ENCODE measurements at places on chromosomes 2 and 18.

DNA sequence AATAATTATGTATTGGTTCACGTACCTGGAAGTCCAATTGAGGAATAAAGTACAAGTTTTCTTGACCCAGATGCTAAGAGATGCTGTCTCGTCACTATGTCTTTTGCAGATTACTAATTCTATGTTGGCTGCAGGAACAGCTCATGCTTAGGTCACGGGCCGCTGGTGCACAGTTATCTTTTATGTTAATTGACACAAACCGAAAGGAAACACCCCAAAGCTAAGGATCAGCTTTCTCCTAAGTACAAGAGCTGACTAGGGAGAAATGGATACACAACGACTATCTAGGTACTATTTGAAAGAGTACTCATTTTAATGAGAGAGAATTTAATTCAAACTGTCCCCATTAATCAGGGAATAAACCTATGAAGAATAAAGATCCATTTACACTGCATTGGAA is 217.7 kb upstream of the SLC35G4 start:
- DNase-seq, result no peak

DNA sequence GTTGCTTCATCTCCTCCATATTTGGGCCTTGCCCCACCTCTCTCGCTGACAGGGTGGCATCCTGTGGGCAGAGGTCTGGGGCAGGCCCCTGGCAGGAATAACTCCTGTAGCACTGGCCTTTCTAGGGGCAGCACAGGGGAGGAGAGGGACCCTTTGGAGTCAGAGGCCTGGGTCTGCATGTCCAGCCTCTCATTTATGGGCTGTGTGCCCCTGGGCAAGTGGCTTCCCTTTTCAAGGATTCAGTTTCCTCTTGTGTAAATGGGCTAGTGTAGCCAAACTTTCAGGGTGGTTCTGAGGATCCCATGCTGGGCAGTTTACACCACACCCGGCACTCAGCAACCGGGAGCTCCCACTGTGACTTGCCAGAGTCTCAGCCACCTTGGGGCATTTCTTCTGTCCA is 23.4 kb downstream of the ADRA2B start:
- DNase-seq, result no peak

DNA sequence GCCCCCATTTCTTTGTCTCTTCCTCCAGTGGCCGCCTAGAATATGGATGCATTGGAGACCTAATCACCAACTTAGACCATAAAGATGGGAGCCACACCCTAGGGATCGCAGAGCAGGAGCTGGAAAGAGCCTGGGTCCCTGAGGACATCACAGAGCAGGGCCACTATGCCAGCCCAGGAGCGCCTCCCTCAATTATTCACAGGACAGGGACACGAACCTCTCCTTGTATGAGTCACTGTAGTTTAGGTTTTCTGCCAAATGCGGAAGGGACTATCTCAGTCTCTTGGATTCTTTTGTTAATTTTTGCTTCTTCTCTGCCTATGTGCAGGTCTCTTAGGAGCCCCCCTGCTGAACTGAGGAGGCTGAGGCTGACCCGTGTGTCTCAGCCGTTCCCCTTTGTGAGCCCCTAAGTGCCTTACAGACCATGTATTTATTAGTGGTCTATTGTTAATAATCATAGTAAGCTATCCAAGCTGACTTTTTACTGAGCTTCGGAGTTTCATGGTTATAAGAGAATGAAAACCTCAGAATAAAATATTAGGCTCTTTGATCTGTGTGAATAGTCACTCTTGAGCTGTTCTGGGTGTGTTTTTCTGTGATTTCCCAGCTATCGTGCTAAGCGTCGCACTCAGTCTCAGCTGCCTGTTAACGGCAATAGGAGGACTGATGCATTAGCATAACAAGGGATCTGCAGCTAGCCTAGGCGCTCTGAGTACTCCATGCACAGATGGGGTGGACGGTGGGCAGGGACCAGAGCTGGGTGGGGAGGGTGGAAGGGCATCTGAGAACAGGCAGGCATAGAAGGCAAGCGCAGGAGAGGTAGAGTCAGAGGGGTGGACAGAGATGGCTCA is 12.7 kb upstream of the PTPN4 start:
- DNase-seq, result no peak

DNA sequence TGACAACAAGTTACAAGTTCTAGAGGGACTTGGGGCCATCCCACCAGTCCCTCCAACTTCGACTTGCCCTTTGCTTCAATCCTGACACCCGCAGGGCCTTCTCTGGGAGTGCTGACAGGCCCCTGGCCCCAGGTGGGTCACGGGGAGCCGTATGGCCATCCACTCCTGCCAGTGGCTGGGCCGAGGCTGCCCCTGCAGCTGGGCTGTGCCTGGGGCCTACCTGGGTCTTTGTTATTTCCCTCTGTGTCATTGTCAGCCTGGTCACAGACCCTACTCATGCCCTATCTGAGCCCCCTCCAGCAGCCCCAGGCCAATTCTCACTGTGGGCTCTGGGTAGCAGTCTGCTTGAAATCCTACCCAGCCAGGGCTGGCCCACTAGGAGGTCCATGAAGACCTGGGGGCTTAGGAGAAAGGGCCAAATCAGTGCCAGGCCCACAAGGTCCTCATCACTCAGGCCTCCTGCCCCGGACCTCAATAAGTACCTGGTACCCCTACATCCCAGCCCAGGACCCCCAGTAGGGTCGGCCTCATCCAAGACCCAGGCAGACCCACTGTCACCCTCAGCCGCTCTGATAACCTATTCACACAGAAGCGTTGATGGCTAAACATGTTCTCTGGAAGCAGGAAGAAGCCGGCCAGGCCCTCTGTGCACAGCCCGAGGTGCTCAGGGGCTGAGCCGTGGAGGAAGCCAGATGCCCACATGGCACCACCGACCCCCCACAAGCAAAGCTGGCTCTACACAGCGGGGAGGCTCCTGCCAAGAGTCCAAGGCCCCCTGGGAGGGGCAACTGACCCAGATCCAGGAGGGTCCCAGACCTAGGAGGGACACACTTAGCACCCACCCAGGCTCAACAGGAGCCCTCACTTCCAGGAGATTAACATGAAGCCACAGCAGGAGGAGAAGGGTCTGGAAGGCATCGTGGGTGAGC is 57.7 kb downstream of the BIN1 start:
- no peak for DNase-seq

DNA sequence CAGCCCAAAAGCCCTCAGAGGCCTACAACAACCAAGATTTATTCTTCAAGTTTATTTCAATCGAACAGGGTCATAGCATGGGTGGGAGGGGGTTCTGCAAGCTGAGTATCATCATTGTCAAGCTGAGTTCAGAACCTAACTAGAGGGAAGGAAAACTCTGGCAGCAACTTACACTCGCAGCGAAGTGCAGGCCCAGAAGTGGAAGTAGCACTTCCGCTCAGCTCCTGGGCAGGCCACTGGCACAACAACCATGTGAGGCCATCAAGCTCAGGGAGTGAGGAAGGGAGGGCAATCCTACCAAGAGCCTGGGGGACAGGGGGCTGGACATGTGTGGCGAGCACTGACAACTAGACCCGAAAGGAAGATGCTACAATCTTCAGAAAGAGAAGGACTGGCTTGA is 4.8 kb downstream of the UXS1 start:
- DNase-seq, result no peak

- no peak for DNase-seq
Measured at GRCh38 chr18:78424403-78425018, 555.1 kb upstream of the SALL3 start.

DNA sequence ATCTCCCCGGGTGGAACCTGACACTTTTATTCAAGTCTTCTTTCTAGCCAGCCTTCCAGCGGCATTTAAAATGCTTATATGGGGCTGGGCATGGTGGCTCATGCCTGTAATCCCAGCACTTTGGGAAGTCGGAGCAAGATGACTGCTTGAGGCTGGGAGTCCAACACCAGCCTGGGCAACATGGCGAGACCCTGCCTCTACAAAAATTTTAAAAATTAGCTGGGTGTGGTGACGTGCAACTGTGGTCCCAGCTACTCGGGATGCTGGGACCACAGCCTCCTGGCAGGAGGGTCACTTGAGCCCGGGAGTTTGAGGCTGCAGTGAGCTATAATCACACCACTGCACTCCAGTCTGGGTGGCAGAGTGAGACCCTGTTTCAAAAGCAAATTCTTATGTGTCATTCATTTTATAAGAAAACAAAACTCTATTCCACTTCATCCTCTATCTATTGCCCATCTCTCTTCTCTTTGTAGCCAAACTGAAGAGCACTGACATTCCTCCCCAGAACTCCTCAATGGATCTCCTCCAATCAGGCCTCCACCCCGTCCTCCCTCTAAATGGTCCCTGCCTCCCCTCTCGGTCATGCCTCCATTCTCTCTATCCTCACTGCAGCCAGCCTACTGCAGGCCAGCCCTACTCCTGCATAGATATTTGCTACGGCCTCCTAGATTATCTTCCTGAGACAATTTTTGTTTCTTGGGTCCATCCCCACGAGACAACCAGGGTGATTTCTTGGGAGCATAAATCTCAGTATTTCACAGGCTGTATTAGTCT is 18.0 kb upstream of the RHOB start:
- no peak for DNase-seq

DNA sequence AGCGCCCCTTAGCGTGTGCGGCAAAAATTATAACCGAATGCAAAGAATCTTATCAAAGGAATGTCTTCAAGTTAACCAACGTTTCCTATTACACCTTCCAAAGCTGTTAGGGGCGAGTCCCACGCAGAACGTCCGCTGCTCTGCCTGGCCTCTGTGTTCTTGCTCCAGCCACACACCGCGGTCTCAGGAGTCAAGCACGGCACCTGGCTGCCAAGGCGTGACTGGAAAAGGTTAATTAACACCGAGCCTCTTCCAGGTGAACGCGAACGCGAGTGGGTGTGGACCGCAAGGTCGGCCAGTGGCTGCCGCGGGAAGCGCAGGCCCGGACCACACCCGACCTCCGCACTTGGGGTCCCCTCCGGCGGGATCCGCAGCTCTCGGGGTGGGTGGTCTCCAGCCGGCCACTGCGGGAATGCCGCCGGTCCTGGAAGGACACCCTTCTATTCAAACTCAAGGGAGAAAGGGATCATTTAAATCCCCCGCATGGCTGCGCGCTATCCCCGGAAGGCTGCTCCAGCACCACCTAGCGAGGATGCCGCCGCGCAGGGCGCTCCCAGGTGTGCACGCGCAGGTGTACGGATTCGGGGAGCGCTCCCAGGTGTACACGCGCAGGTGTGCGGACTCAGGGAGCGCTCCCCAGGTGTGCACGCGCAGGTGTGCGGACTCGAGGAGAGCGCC is 830 bp downstream of the CYB5A start:
- no peak for DNase-seq

DNA sequence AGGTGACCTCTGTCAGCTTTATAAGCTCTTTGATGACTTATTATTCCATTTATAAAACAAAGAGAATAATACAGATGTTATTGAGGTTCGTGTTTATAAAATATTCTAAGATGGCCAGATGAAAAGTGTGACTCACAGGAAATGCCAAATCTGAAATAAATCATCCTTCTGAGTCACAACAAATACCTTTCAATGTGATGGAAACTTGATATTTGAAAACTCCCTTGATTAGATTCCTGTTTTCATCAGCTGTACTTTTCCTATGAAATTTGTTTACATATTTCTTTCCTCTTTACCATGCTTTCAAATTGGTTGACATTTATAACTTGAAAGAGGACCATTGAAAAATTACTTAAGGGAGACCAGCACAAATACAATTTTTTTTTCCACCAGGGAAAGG is 30.6 kb upstream of the PPP1R1C start:
- no peak for DNase-seq

DNA sequence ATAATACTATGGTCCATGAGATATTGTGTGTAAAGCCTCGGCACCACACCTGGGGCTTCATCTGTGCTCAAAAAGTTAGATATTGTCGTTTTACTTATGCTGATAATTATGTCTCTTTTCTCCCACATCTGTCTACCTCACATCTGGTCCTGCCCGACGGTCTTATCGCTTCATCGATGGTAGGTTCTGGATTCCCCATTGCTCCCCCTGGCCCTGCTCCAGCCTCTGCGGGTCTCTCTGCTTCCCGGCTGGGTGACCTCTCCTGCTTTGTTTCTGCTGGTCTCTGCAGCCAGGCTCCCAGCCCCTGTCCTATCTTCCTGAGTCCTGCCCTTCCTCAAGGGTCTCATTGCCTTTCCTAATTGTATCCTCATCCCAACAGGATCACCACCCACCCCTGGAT is 294.2 kb downstream of the NDUFA10 start:
- no peak for DNase-seq

GRCh38 chr18:28152354-28152753 is 24.6 kb downstream of the CDH2 start:
- DNase-seq, result no peak

DNA sequence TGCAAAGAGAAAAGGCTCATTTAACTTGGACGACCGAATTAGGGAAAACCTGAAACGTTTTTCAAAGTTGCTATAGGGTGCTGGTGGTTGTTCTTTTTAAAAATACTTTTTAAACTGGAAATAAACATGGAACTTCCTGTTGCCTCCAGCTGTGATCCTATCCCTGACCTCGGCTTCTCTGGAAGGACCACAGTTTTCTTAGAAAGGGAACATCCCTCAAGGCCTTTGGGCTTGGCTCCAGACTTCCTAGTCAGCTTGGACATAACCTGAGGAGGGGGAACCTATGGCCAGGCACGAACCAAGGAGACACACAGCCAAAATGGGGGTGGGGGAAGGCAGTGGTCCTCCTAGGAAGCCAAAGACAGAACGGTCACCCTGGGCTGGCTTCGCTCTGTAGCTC is 57.7 kb downstream of the CENPO start:
- no peak for DNase-seq

- DNase-seq, result peak; percentile 67
Measured at GRCh38 chr2:191115391-191115790, 35.4 kb downstream of the STAT4 start.

- peak; percentile 15 for DNase-seq
Measured at GRCh38 chr2:83342860-83343329, 1116.2 kb downstream of the SUCLG1 start.

GRCh38 chr2:218130377-218130776 is 4.5 kb downstream of the CXCR2 start:
- no peak for DNase-seq

GRCh38 chr2:114784890-114785583 is 342.6 kb downstream of the DPP10 start:
- no peak for DNase-seq

DNA sequence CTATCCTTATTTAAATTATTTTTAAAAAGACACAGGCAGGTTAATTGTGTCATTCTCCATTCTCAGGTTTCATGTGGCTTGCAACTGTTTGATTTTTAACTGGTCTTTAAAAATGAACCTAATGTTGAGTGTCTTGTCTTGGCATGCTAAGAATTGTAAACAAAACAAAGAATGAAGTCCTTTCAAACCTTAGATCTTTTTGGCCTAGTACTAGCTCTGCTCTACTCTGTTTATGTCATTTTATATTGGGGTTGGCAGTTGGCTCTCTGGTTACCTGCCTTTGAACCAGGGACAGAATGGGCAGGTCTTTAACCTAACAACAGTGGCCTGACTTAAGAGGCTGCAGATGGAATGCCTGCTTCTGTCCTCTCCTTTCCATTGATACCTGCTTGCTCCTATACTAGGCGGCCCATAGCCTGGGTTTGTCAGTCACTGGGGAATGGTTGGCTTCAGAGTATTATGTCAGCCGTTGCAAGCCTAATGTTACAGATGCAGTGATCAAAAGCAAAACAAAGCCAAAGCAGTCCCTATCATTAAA is 85.5 kb downstream of the MTA3 start:
- DNase-seq, result no peak

- DNase-seq, result no peak
Measured at GRCh38 chr2:237296756-237297155, 117.2 kb downstream of the COL6A3 start.

GRCh38 chr2:158407031-158407430 is 49.5 kb downstream of the CCDC148 start:
- no peak for DNase-seq

GRCh38 chr2:128292599-128293425 is 25.9 kb downstream of the HS6ST1 start:
- no peak for DNase-seq

GRCh38 chr2:28904295-28904694 is 9.8 kb downstream of the WDR43 start:
- DNase-seq, result no peak

Data from central memory CD4-positive, alpha-beta T cell (primary cell).